NCI-H1092 (cell line): ENCODE measurements at places on chromosomes 1 and 21.
A peak's percentile ranks its signal among the peaks of the same experiment; 100 is the strongest.

DNA sequence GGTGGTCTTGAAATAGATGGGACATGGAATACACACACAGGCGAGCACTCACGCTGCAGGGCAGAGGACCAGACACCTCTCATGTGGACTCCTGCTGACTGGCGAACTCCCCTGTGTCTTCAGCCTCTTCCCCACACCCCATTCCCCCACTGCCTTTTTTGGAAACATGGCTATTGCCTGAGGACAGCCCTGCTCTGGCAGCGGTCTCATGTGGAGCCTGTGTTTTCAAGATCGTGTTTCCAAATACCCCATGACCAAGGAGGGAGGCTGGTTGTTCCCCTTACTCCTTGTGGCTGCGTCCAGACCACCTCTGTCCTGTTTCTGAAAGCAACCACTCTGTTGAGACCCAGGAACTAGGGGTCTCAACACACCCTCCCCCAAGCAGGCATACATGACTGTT, 119.4 kb downstream of the C1orf94 start:
- no peak for DNase-seq

DNA sequence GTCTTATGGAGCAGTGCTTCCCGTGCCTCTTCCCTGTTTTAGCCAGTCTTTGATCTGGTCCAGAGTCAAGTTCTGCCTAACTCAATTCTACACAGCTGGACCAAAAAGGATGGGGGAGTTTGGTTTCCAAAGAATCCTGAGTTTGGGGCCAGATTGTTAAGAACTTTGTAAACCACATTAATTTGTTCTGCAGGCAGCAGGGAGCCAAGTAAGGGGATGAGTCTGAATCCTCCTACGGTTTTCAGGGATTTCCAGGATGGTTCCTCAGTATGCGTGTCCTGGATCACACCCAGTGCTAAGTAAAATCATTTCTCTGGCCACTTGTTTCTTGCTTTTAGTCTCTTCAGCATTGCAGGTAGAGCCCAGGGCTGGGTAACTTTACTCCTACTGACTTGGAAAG, 26.1 kb upstream of the GJA5 start:
- no peak for DNase-seq

DNA sequence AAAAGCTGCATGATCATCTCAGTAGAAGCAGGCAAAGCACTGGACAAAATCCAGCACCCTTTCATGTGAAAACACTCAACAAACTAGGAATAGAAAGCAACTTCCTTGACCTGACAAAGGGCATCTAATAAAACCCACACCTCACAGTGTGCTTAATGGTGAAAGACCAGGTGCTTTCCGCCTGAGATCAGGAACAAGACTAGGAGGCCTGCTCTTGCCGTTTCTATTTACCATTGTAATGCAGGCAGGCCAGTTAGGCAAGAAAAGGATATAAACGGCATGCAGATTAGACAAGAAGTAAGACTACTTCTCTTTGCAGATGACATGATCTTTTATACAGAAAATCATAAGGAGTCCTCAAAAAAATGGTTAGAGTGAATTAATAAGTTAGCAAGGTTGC, 37.2 kb downstream of the SLC37A1 start:
- no peak for DNase-seq

DNA sequence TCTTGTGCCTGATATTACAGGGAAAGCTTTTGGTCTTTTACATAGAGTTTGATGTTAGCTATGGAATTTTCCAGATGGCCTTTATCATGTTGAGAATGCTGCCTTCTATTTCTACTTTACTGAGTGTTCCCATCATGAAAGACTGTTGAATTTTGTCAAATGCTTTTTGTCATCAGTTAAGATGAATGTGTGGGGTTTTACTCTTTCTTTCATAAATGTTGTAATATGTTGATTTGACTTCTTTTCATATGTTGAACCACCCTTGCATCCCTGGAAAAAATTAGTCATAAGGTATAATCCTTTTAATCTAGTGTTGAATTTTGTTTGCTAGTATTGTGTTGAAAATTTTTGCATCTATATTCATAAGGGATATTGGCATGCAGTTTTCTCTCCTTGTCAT, 16.1 kb upstream of the HOOK1 start:
- DNase-seq, result no peak

DNA sequence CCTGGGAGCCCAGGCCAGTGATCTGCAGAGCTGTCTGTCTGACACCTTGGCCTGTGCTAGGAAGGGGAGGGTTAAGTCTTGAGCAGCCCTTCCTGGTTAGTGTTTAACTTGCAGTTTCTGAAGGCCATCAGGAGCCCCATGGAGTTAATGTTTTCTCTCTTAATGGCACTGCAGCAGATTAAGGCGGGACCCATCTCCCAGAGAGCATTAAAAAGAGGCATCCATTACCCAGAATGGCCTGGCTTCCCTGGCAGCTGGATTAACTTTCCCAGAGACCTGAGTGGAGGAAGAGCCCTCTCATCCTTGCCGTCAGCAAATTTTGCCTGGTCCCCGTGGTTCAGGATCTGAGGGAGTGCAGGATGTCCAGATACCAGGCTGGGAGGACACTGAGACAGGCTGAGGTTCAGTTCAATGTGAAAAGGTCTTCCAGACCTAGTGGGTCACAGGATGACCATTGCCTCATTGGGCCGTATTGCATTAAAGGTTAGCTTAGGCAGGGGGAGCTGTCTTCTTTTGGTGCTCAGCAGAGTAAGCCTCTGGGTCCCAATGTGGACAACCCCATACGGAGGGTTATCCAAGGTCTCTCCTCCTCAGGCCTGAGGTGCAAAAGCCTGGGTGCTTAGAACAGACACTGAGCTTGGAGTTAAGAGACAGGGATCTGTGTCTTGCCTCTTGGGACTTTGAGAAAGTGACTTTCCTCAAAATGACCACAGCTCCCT, 522.6 kb downstream of the PTPRU start:
- DNase-seq, result no peak

DNA sequence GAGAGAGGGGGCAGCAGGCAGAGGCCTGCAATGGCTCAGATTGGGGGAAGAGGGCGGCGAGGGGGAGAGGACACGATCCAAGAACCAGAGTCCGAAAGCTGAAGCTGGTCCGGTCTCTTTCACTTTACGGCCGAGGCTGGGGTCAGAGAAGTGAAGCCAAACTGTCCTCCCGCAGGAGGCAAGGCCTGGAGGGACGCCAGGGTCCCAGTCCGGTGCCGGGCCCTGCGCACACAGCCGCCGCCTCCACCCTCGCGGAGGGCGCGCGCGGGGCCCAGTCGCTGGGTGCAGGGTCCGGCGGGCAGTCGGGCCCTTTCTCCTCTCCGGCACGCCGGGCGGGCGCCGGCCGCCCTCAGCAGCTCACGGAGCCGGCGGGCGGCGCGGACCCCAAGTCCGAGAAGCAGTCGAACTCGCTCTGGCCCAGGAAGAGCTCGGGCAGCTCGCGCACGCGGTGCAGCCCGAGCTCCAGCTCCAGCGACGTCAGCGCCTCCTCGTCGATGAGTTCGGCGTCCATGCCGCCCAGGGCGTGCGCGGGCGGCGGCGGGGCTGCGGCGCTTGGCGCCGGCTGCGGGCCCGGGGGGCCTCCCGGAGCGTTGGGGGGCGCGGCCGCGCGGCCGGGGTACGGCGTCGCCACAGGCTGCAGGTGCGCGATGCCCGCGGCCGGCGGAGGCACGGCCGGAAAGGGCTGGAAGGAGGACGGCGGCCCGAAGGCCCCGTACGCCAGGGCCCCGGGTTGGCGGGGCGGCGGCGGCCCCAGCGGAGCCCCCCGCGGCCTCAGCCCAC, 749 bp downstream of the CITED4 start:
- peak; percentile 12 for DNase-seq

GRCh38 chr1:19033515-19033839, 77.0 kb upstream of the IFFO2 start:
- no peak for DNase-seq

DNA sequence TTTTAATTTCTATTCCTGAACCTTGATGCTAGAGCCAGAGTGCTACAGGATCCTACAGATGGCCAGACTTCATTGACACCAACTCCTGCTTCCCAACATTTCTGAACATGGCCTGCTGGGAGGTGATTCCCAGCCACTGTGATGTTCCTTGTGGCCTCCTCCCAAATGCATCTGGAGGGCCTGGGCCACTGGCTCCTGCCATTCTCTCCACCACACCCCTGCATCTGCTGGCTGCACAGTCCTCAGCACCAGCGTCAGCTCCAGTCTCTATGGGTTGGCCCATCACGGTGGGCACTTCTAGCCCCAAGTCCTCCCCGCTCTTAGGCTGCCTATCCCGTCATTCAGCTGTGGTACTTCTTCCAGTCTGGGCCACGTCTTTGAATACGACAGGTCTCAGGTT, 91.2 kb upstream of the CD34 start:
- DNase-seq, result no peak

DNA sequence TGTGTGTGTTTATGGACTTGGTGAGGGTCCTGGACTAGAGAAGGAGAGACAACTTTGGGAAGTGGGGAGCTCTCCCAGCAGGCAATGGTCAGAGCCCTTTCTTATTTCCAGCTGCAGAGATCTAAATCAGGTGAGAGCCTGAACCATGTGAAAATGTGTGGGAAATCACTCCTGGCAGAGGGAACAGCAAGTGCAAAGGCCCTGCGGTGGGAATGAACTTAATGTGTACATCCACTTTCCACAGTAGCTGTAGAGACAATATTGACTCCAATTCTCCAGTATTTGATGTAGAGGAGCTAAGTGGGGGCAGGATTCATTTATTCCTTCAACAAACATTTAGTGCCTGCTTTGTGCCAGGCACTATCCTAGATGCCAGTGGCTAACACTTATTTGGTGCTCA, 14.7 kb upstream of the POU3F1 start:
- no peak for DNase-seq

GRCh38 chr21:43932005-43932404, 67.0 kb downstream of the AGPAT3 start:
- no peak for DNase-seq

DNA sequence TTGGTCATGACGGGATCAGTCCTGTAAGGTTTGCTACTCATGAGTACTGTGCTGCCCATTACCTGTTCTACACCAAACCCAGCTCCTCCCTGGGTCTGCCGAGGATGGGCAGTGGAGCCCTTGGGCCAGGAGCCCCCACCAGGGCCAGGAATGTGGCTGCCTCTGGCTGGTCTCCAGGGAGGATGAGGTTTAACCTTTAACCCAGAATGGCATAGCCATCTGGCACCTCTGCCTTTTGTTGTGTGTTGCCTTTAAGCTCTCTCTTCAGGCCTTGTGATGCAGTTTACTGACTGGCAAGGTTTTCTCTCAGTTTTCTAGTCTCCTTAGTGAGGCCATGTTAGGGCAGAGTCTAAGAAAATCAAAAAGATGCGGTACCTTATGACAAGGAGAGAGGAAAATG, 38.6 kb downstream of the SIPA1L2 start:
- DNase-seq, result no peak

DNA sequence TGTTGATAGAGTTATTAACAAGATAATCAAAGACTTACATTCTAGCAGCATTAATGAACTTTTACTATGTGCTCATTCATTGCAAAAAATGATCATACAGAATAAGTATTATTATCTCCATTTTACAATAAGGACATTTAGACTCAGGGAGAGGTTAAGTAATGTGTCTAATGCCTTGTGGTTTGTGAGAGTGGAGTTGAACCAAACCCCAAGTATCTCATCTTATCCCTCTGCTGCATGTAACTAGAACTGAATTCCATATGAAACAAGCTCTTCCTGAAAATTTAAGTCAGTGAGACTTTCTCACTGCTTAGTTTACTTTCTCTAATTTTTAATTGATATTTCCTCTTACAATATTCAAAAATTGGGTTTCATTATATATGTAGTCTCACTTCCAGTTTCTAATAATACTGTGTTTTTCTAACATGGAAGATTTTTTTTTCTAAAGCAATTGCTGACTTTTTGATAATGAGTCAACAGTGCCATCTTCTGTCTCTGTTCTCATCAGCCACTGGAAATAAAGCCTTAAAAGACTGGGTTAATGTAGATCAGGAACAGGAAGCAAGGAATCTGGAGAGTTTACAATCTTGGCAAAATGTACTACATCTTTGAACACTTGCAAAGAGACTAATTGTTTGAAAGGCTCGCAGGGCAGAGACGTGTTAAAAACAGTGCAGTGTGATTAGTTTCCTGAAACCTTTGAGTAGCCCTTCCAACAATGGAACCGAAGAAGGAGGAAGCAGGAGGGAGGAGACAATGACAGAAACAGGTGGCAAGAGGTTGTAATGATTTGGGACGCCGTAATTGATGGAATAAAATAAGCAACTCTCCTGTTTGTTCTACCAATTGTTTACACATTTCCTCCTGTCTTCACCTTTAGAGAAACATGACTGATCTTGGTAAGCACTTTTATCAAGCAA, 567.6 kb downstream of the MRPL39 start:
- DNase-seq, result peak; percentile 21

GRCh38 chr1:14113841-14114567, 414.0 kb downstream of the PRDM2 start:
- peak; percentile 49 for DNase-seq

- no peak for DNase-seq
Measured at GRCh38 chr1:37306461-37306860, 167.9 kb upstream of the ZC3H12A start.

GRCh38 chr1:198635964-198636363, 2.9 kb upstream of the PTPRC start:
- no peak for DNase-seq

DNA sequence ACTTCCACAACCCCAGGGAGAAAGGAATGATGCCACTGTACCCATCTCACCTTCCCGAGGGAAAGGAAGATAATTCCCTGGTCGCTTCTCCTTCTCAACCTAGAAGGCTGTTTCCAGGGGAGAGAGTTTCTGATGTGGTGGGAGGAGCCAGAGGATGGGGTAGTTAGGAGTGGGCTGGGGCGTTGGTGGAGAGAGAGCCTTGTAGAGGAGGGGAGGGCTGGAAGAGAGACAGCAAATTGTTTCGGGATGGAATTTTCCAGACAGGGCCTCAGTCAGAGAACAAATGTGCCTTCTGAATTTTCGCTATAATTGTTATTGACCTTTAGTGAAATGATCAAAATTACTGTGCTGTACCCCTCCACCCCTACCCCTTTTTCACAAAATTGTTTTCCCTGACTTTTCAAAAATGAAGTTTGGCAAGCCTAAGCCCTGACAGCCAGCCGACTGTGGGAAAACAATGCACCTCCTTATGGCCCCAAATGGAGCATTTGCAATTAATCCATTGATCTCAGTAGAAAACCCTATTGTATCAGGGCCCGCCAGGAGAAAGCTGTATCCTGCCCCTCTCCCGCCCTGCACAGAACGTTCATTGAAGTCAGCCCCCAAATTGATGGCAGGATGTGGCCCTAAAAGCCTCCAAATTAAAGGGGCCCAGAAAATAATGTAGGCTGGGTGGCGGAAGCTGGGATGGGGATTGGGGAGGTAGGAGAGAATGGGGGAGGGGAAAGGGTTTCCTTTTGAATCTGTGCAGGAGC, 69.1 kb upstream of the JUN start:
- DNase-seq, result no peak

DNA sequence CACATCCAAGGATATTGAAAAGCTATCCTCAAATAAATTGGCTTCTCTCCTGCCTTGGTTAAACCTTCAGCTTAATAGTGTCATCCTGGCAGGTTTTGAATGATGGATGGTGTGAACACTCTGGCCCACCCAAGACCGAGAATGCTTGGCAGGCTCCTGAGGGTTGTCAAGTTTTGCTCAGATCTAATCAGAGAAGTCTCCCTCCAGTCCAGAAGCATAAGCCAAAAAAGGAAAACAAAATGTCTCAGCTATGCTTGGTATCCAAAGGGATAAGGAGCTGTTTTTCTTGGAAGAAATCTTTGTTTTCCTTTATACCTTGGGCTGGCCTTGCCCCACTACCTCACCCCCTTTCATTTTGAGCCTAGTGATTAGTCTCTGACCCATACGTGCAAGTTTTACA, 172.7 kb downstream of the CRB1 start:
- DNase-seq, result no peak

GRCh38 chr1:8384088-8384487, 66.2 kb downstream of the SLC45A1 start:
- no peak for DNase-seq
